Ammon's horn (tissue), 1 donor: ENCODE measurements at places on chromosomes 12 and 14.

DNA sequence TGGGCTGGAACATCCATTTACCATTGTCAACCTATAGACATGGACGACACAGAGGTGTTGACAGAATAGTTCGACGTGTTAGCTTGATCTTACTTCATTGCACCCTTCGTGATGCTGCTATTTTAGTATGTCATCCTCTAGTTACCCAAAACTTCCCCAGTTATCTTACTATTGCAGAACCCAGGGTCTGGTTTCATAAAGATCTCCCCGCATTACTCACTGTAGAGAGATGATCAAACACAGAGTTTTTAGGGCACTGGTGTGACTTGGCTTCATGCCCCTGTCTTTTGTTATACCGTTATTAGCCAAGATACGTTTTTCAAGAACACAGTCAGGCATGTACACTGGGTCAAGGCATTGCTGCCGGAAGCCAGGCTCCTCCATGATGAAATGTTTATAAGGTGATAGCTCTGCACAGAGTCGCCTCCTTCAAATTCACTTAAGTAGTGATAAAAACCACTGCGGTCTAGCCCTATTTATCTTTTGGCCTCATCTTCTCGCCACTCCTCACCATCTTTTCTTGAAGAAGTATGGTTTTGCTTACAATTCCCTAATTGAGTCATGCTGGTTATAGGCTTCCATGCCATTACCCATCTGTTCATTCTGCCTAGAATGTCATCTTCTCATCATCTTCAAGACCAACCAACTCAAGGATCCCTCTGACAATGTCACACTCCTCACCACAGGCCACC lies 1127.9 kb downstream of the VRK1 start:
- no peak for DNase-seq

DNA sequence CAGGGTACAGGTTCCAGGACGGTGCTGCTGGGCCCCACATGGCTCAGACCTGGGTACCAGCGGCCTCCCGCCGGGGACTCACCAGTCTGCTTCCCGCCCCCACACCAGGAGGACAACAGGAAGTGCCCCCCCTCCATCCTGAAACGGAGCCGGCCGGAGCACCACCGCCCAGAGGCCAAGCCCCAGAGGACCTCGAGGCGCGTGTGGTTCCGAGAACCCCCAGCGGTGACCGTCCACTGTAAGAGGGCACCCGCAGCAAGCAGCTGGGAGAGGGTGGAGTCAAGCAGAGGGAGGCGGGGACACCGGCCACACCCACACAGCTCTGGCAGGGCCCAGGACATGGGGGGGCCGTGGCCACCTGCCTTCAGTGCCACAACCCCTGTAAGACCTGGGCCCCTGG lies 8.1 kb downstream of the C14orf180 start:
- DNase-seq = no peak

GRCh38 chr12:6323340-6323994 lies 13.0 kb downstream of the PLEKHG6 start:
- DNase-seq = peak; percentile 67

- no peak for DNase-seq
Observed at GRCh38 chr12:106179086-106179485, 40.3 kb upstream of the NUAK1 start.

DNA sequence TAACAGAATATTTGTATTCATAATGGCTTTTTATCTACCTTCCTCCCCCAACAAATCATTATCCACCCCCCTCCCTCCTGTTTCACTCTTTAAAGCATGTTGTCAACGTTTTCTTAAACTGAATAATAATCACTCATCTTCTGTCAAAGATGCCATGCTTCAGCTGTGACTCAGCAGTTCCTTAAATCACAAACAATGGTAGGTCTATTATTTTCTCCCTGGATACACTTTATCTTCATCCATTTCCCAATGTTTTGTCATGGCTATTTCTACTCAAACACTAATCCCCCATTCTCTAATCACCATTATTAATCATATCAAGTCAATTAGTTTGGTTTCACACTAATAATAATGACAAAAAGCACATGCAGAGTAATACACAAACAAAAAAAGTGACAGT lies 6.5 kb downstream of the CLEC12B start:
- DNase-seq = no peak

DNA sequence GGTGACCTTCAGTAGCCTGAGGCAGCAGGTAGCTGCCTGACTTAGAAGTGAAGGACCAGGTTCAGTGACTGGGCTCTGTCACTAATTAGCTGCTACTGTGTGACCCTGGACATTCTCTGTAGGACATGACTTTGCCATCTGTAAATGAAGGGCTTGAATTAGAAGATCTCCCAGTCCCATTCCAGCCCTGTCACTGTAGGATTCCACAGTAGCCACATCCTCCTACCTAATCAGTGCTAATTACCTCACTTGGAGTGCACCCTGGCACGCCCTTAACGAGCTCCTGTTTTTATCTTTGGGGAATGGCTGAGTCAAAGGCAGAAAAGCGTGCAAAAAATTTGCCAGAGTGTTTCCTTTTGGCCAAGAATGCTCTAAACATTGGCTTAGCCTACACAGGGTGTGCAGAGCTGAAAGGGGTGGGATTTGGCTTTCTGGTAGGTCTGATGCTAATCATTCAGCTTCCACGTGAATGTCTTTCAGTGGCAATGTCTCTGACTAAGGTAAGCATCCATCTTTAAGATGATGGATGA lies 6.8 kb downstream of the NTF3 start:
- DNase-seq = no peak

- no peak for DNase-seq
Observed at GRCh38 chr12:132138941-132139871, 4.9 kb downstream of the DDX51 start.

GRCh38 chr12:93621986-93622385 lies 49.5 kb downstream of the SOCS2 start:
- DNase-seq = no peak

DNA sequence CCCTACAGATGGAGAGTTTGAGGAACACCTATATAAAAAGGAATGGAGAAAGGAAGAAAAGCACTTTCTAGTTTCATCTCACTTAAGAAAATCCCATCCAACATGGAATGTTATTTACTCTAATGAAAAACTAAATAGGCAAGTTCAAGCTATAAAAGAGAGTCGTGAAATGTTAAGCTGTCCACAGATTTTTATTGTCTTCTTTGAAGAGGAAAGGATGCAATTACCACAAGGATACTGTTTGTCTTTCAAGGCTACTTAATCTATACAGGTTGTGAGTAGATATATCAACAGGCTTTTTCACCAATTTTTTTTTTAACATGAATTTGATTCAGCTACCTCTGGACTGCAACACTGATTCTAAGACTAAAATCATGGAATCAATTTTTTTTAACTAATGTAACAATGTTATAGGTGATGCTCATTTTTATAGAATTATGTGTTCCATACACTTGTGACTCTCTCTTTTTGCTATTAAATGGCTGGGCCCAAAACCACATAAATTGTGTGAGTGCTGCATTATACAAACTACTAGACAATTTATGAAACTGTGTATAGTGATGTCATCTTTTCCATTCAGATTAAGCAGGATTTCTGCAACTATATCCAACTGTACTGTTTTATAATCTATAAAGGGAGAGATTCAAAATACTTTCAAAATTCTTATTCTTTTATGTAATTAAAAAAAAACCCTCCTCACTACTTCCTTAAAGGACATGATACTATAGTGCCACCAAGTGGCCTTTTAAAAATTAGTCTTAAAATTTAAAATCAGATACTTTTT lies 26.8 kb upstream of the BMAL2 start:
- no peak for DNase-seq
